CD8-positive, alpha-beta memory T cell (primary cell): ENCODE measurements at places on chromosomes 2 and 18.
A peak's percentile ranks its signal among the peaks of the same experiment; 100 is the strongest.

DNA sequence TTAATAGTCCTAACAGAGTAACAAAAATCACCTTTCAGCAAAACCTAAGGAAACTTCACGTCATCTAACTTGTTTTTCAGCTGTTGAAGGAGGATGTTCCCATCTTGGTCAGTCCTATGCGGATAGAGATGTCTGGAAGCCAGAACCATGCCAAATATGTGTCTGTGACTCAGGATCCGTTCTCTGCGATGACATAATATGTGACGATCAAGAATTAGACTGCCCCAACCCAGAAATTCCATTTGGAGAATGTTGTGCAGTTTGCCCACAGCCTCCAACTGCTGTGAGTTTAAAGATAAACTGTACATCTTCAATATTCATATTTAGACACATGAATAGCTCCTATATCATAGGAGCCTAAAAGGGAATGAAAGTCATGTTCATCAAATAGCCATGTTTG lies 10.5 kb downstream of the COL3A1 start:
- DNase-seq: no peak

GRCh38 chr18:80171054-80171872 lies 62.2 kb downstream of the ADNP2 start:
- peak; percentile 32 for DNase-seq

DNA sequence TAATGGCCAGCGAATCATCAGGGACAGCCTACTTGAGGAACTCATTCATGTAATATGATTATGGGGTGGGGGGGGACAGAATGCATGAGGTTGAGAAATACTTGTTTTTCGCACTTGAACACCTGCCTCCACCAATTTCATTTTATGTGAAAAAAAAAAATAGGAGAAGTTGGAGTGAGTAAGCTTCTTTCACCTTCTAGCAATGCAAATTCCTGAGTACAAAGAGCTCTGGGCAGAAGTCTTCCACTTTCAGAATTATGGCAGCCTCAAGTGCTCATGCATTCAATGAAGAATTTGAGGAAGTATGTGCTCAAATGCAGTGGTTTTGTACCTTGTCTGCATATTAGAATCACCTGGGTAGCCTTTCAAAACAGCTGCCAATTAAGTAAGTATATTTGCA lies 40.1 kb upstream of the GPD2 start:
- no peak for DNase-seq

DNA sequence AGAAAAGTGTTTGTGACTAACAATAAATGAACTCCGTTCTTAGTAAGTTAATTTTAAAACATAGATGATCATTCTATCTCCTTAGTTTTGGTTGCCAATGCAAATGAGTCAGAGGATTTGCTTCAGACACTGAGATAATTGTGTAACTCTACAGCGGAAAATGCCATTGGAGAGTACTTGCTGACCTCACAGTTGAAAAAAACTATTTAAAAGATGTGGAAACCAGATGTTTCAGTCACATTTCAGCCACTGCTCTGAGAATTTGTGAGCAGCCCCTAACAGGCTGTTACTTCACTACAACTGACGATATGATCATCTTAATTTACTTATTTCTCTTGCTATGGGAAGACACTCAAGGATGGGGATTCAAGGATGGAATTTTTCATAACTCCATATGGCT lies at the start of gene TNFAIP6:
TSS of gene TNFAIP6 (plus strand) at position 234 of the 400 bp plus-strand sequence. CDS start at position 309, 75 bp downstream.
- DNase-seq: no peak

GRCh38 chr18:52333860-52334259 lies 6.1 kb upstream of the DCC start:
- DNase-seq: no peak

- DNase-seq: no peak
Observed at GRCh38 chr2:217163987-217164386, 304.1 kb upstream of the TNP1 start.

GRCh38 chr2:237333748-237334147 lies 80.2 kb downstream of the COL6A3 start:
- no peak for DNase-seq
